Activated T-helper 1 cell treated with anti-CD3 and anti-CD28 coated beads, Interleukin-2, amount 50 U/mL, for 16 hours (primary cell): ENCODE measurements at places on chromosomes 16 and 17.

DNA sequence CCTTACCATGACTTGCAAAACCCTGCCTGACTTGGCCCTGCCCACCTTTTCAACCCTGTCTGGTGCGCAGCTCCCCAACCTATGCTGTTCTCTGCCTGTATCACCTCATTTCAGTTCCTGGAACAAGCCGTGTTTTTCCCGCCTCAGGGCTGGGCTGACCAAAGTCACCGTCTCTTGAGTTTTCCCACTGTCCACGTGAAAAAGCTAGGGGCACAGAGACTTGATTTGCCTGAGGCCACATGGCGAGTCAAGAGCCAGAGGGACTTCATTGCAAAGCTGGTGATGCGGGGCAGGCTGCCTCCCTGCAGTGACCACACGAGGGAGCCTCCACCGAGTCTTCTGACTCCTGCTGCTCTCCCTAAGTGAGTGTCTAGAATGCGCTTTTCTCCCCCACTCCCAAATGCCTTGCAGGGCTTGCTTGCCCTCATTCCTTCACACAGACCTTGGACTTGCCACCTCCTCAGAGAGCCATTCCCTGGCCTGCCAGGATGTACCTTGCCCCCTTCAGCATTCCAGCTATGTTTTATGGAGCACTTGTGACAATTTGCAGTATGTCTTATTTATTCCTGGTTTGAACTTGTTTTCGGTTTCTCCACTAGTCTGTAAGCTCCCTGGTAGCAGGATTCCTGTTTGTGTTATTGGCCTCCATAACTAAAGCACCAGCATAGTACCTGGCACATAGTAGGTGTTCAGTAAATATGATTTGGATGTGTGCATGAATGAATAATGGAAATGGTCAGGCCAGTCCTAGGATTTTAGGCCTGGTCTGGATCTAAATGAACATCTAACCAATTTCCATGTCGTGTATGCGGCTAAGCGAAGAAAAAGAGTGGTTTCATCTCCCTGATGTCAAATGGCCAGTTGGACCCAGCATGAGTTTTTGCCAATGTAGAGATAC lies 252.3 kb downstream of the SNX29 start:
- DNase-seq: no peak

- DNase-seq: no peak
Observed at GRCh38 chr16:5693426-5693825, 595.8 kb upstream of the EEF2KMT start.

DNA sequence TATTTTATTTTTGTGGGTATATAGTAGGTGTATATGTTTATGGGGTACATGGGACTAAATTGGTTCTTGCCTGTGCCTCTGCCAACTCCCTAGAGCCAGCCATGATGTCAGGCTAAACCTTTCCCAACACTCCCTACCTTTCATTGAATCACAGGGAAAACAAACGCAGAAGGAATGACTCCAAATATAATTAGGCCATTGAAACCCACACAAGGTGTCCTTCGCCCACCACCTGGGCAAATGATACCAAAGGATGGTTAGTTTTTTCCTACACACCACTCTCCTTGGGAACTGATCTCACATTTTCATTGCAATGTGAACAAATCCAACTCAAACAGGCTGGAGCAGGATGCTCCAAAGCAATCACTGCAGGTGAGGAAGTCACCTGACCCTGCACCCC lies 27.5 kb downstream of the WSB1 start:
- DNase-seq: no peak

- no peak for DNase-seq
Observed at GRCh38 chr16:5072334-5073278, 963 bp downstream of the ALG1 start.

GRCh38 chr16:65624229-65624628 lies 502.4 kb upstream of the CDH11 start:
- DNase-seq: no peak

DNA sequence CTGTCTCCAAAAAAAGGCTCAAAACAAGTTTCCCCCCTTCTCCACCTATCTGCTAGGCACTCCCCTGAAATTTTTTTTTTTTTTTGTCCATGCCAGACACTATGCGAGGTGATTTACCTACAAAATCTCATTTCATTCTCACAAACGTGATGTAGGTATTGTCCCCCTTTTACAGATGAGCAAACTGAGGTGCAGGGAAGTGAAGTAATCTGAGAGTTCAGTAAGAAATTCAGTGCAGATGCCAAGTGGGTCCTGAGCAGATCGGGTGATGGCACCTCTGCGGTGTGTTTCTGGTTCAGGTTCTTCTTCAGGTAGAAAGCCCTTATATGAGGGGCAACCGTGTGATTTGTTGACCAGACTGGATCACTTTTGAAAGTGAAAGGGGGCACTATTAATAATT lies 9.7 kb downstream of the TBKBP1 start:
- no peak for DNase-seq

DNA sequence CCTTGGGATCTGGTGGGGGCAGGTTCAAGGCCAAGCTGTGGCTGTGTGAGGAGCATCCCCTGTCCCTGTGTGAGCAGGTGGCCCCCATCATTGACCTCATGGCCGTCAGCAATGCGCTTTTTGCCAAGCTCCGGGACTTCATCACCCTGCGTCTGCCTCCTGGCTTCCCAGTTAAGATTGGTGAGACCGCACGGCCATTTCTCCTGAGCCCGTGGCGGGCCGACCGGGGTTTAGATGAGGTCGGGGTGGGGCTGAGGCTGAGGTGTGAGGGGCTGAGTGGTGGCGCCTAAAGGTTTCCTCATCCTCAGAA lies 10.7 kb downstream of the CORO6 start:
- no peak for DNase-seq
